ENCODE measurements at places on chromosomes 11 and 22. TPM values are rescaled to one million over a fixed set of nuclear protein-coding genes. Genes with fewer than 3 reads are reported as not detected.

The RASL10A gene
- 1.1 TPM for total RNA-seq

The TRPM5 gene
- not detected for total RNA-seq

The MRE11 gene
- total RNA-seq: 4.8 TPM

The ZBTB16 gene
- total RNA-seq: 150 TPM

The E2F8 gene
- not detected for total RNA-seq

The TYR gene
- total RNA-seq: not detected

The CELF1 gene
- 82.9 TPM for total RNA-seq

The GNAZ gene
- total RNA-seq: 0.26 TPM

The SCGB1D2 gene
- total RNA-seq: not detected

DNA sequence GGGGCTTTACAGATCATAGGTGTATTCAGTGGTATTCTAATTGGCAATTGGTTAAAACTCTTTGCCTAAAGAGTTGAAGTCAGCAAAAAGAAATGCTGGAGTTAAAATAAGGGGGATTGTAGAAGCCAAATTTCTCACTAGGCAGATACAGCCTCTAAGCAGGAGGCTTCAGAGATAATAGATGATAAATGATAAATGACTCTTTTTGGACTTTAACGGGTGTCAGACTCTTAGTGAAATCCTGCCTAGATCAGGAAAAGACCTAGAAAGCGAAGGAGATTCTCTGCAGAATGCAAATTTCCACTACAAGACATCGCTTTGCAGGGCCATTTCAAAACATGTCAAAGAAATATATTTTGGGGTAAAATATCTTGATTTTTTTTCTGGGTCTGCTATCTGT is 182.8 kb downstream of the FAM76B start:
- no peak for DNase-seq

- DNase-seq: no peak
Measured at GRCh38 chr11:75615751-75616150, 53.1 kb downstream of the MAP6 start.

- peak; percentile 96 for DNase-seq
Measured at GRCh38 chr11:68010090-68011041, at the start of gene ALDH3B1. ALDH3B1 (plus strand) TSS chr11:68010327; CDS start chr11:68015298, 4,971 bp downstream.

GRCh38 chr11:113091481-113091780 is 130.2 kb downstream of the NCAM1 start:
- DNase-seq: no peak

DNA sequence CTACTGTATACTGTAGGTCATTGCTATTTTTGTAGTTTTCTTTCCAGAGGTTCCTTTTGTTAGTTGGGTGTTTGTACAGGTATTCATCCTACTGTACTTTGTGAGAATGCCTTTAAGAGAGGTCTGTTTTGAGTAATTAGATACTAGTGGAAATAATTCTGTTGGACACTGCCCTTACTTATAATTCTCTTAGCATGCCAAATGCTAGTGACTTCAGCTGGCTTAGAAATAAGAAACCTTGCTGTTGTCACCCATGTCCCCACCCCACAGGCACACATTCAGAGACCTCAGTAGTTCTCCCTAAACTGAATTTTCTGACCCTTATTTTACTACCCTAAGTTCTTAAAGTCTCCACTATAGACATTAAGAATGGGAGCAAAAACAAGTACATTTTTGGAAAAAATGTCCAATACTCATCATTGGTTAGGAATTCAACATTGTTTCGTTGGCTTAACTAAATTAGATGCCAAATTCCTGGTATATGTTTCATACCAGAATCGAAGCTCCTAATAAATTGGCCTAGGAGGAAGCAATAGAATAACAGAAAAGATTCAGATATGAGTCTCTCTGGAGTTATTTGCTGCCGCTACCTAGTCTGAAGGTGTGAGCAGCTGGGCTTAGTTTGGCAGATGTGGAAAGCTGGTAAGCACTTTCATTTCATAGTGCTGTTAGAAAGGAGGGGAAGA is 28.4 kb downstream of the ZNF143 start:
- no peak for DNase-seq

- DNase-seq: no peak
Measured at GRCh38 chr11:76603202-76603601, 67.3 kb downstream of the LRRC32 start.

GRCh38 chr11:121581607-121582006 is 128.8 kb upstream of the SORL1-AS1 start:
- no peak for DNase-seq

DNA sequence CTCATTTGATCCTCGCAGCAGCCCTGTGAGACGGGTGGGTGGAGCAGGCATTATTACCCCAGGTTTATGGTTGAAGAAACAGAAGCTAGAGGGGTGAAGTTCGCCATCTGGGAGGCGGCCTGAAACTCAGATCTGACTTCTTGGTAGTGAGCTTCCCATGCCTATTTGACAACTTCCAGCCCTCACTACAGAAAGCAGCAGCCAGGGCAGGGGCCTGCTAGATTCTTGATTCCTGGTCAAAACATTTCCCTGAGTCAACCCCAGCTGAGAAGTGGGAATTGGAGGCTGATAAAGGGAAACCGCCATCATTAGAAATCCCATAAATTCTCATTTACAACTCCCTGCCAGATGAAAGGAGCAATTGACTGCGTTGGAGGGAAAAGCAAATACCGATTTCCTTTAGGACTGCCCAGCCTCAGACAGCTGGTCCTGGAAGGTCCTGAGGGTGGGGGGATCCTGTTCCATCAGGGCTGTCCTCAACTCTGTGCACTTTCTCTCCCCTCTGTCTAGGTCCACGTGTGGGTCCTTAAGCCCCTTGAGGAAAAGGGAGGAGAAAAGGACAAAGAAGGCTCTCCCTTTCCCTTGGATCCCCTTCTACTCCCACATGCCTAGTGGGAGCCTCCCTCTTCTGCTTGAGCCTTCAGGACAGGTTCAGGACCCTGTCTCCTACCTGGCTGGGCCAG is 10.2 kb upstream of the NECTIN1 start:
- DNase-seq: no peak

GRCh38 chr11:110297076-110297725 is 787 bp upstream of the RDX start:
- DNase-seq: no peak

DNA sequence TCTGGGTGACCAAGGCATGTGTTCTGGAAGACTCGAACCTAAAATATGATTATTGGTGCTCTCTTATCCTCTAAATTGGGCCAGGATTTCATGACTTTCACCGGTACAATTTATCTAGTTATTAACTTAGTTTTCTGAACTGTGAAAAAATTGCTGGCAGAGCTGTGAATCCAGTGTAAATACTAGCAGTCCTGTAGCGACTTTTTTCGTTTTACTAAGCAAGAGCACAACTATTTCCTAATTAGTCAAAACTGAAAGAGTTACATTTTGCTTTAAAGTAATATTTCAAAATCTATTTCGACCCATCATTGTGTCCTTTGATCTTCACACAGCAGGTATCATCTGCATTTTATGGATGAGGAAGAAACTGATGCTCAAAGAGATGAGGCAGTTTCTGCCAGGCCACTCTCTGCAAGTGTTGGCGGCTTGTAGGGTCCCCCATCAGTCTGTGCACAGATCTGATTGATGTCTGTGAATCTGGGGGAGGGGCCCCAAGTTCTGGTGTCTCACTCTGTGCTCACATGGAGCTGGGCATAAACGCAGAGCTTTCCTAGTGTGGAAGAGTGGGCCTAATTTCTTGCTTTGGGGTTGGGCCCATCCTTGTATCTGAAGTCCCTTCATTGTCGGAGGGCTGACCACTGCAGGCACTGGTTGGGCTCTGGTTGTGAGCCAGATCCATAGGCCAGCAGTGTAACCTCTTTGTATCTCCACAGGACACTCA is 1.4 kb upstream of the TRMT2A start:
- peak; percentile 6 for DNase-seq

DNA sequence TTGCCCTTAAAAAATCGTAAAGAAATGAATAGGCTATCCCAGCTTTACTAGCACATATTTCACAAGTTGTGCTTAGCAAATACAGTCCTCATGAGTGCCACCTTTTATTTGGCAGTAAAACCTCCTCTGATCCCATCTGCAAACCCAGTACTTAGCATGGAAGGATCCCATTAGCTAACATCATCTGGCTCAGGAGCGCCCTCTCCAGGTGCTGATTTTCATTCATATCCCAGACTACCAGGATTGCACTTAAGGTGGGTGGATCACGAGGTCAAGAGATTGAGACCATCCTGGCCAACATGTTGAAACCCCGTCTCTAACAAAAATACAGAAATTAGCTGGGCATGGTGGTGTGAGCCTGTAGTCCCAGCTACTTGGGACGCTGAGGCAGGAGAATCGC is 76.1 kb upstream of the PAX6 start:
- no peak for DNase-seq

DNA sequence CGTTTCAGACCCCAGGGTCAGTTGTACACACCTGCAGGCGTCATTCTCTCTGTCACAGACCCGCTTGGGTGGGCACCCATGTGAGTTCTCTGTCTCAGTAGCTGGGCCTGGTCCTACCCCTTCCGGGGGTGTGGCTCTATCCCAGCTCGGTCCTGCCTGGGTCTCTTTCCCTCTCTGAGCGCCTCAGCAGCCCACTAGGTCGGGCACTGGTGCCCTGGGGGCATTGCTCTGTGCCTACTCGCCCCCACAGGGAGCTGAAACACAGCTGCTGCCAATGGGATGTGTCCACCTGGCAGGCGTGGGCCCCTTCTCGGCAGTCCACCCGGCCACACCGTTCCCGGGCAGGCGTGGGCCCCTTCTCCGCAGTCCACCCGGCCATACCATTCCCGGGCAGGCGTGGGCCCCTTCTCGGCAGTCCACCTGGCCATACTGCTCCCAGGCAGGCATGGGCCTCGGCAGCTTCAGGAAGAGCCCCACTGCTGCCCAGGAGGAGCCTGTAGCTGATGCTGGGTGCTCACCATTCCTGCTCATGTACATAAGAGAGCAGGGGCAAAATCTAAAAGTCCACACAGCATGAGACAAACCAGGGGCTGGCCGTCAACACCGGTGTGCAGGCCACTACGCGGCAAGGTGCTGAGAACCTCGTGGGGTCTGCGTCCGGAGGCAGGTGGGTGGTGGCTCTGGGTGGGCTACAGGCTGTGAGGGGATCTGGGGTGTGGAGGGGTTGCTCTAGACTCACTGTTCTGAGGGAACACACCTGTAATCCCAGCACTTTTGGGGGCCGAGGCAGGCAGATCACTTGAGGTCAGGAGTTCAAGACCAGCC is 12.3 kb downstream of the MLC1 start:
- no peak for DNase-seq

GRCh38 chr11:9600644-9601036 is 27.2 kb downstream of the WEE1 start:
- no peak for DNase-seq

- DNase-seq: no peak
Measured at GRCh38 chr11:68543594-68543993, 83.0 kb downstream of the PPP6R3 start.

DNA sequence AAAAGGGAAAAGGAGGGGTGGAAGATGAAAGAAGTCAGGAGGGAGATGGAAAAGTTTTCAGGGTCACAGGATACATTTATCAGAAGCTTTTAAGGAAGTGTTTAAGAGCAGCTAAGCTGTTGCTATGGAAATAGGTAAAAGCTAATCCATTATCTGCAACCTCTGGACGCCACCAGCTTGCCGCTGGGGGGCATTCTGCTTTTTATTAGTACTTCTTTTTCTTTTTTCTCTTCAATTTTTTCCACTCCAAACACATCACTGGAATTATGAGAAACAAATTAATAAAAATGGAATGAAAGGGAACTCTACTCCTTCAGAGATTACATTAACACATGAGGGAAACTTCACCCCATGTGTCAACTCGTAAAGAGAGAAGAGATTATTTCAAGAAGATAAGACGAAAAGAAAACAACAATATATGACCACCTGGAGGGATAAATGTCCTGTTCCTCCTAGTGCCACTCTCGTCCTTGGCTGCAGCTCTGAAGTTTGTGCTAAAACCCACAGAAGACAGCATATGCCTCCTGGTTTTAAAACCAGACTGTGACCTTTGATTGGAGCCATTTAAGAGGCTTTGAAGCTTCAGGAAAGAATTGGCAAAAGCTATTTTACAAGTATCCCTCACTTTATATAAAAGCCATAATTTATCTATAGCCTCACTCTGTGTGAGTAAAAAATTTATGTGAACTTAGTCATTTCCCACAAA is 972.8 kb downstream of the OPCML start:
- no peak for DNase-seq

- no peak for DNase-seq
Measured at GRCh38 chr11:47305734-47306483, 36.0 kb downstream of the MADD start.

- peak; percentile 49 for DNase-seq
Measured at GRCh38 chr11:77821349-77821851, 456 bp downstream of the AAMDC start.

DNA sequence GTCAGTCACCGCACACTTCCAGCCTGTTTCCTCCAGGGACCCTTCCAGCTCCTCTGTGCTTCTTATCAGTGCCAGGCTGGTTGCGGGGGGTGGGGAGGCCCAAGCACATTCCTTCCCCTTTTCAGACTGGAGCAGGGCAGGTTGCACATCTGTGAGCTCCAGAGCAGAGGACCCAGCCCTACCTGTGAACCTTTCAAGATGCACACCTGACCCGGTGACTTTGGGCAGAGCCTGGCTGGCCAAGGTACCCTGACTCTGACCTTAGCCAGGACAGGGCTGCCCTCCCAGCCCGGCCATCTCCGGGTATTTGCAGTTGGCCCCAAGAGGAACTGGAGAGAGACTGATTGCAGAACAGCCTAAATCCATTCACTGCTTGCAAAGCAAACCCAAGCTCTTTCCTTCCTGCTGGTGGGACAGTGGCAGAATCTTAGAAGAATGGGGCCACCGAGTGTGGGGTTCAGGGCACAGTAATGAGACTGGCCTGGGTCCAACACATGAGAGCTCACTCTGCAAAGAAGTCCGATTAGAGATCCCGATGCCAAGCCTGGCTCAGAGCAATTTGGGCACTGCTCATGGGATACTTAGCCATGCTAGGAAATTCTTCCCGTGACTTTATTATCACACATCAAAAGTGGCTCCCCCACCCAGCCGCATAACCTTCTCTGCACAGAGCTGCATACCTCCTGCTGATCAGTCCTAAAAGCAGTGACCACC is 64.7 kb upstream of the CCND1 start:
- DNase-seq: no peak

GRCh38 chr11:133156986-133157745 is 375.1 kb downstream of the OPCML start:
- no peak for DNase-seq

All from right lobe of liver (tissue), 6 donors.